ENCODE measurements at places on chromosomes 3 and 15. TPM values are rescaled to one million over a fixed set of nuclear protein-coding genes. Genes with fewer than 3 reads are reported as not detected.

SLC9C1 gene
- not detected for polyA plus RNA-seq

RBP2 gene
- polyA plus RNA-seq, result not detected

AP3B2 gene
- polyA plus RNA-seq, result 0.16 TPM

- H3K36me3 ChIP-seq, result peaks cover 2% of the 10 kb centered on the region
- H3K27ac ChIP-seq, result peak overlapping the region; percentile 72
- H3K4me1 ChIP-seq, result peaks cover 54% of the 10 kb centered on the region
- no peaks in the 10 kb centered on the region for H3K27me3 ChIP-seq
These were observed 155.2 kb downstream of the RBPMS2 start for GRCh38 chr15:64619880-64620839.

DNA sequence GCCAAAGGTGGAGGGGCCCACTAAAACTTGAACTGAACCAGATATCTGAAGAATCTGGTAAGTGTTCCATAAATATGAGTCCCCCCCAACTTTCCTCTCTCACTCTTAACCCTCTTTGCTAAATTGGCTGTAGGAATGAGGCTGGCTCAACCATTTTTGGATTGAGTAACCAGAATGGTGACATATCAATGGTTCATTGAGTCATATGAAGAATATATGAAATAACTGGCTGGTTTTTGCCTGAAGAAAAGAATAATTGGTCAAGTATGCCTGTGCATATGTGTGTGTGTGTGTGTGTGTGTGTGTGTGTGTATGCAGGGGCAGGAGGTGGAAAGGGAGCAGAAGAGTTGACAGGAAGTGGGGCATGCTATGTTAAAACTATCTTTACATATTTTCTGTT is 472.9 kb upstream of the THBS1 start:
- no peaks in the 10 kb centered on the region for H3K4me1 ChIP-seq
- H3K27me3 ChIP-seq, result no peaks in the 10 kb centered on the region
- no peaks in the 10 kb centered on the region for H3K36me3 ChIP-seq
- no peak for DNase-seq
- H3K4me3 ChIP-seq, result no peak overlapping the region
- H3K27ac ChIP-seq, result no peak overlapping the region

GRCh38 chr3:94130690-94131089 is 67.8 kb downstream of the NSUN3 start:
- no peaks in the 10 kb centered on the region for H3K27me3 ChIP-seq
- DNase-seq, result no peak
- peaks cover 1% of the 10 kb centered on the region for H3K36me3 ChIP-seq
- H3K4me1 ChIP-seq, result no peaks in the 10 kb centered on the region

- no peaks in the 10 kb centered on the region for H3K4me1 ChIP-seq
- peaks cover 30% of the 10 kb centered on the region for H3K36me3 ChIP-seq
- H3K27me3 ChIP-seq, result no peaks in the 10 kb centered on the region
- H3K27ac ChIP-seq, result no peak overlapping the region
These were observed 12.1 kb upstream of the STAB1 start for GRCh38 chr3:52483081-52483480.

DNA sequence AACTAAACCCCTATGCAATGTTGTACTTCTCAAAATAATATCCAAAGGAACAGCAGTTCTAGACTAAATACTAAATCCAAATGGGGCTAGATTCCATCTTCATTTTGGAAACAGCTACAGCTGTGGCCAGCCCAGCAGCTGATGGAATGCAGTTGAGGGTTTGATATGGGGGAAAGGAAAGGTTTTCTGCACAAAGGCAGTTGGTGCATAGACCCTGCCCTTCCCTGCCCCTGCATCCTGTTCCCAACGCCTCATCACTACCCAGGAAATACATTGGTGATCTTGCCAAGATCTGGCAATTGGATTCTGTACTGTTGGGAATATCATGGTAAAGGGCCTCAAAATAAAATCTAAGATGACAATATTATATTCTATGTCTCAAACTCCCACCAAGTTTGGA is 43.9 kb downstream of the DTWD1 start:
- no peak overlapping the region for H3K27ac ChIP-seq
- no peak for DNase-seq
- no peaks in the 10 kb centered on the region for H3K36me3 ChIP-seq
- H3K27me3 ChIP-seq, result no peaks in the 10 kb centered on the region

DNA sequence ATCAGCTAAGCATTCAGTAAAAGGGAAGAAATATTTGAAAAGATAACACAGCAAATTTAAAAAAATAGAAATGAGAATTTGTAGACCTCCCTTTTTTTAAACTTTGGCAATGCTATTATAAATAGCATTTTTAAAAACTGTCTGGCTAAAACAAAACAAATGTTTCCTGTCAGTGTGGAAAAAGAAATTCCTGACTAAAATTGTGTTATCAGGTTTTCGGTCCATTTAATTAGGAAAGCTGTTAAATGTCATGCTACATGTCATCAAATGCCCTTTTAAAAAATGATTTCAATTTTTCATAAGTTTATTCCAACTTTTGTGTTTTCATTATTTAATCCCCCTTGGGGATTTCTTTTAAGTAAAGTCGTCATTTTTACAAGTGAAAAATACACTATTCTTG is 29.6 kb downstream of the COL8A1 start:
- H3K4me1 ChIP-seq, result no peaks in the 10 kb centered on the region
- no peak for DNase-seq
- H3K27ac ChIP-seq, result no peak overlapping the region
- no peaks in the 10 kb centered on the region for H3K27me3 ChIP-seq
- no peak overlapping the region for H3K4me3 ChIP-seq

GRCh38 chr3:188842639-188843038 is 329.1 kb upstream of the TPRG1 start:
- H3K27ac ChIP-seq, result no peak overlapping the region
- no peak for DNase-seq
- no peaks in the 10 kb centered on the region for H3K27me3 ChIP-seq
- H3K4me3 ChIP-seq, result no peak overlapping the region
- no peaks in the 10 kb centered on the region for H3K4me1 ChIP-seq

DNA sequence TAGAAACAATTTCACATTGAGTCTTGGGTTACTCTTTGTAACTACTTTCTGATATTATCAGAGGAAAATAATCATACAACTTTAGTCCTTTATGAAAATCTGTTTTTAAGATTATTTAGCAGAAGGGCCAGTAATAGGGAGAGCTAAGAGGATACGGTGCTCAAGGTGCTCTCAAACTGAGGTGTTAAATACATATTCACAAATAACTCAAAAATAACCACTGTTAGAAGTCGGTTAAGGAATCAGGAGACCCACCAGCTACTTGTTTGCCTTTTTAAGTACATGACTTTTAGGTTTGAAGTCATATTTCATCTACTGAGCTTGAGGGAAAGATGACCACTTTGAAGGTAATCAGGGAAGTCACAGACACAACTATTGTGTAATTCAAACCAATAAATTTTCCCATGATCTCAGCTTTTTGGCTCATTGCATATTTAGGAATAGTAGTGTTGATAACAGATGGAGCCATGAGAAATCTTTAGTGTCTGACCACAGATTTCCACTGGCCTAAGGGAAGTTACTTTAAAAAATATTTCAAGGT is 1.4 kb upstream of the RSRC1 start:
- H3K27me3 ChIP-seq, result peaks cover 18% of the 10 kb centered on the region
- H3K4me1 ChIP-seq, result peaks cover 7% of the 10 kb centered on the region
- no peak overlapping the region for H3K4me3 ChIP-seq
- H3K27ac ChIP-seq, result no peak overlapping the region
- H3K36me3 ChIP-seq, result no peaks in the 10 kb centered on the region

DNA sequence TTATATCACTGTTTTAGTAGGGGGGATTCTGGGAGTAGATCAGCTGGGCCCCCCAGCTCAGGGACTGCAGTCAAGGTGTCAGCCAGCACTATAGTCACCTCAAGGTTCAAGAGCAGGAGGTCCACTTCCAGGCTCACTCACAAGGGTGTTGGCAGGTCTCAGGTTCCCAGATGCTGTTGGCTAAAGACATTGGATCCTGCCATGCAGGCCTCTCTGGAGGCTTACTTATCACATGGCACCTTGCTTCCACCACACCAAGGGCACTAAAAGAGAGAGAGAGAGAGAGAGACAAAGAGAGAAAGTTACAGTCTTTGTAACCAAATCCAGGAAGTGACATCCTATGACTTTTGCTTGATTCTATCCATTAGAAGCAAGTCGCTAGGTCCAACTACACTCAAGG is 7.5 kb upstream of the PPP1R14D start:
- DNase-seq, result no peak
- H3K27me3 ChIP-seq, result no peaks in the 10 kb centered on the region
- H3K27ac ChIP-seq, result no peak overlapping the region

Measured in GM12878 (cell line).